NCI-H187 (cell line): ENCODE measurements at places on chromosomes 4 and X.
A peak's percentile ranks its signal among the peaks of the same experiment; 100 is the strongest.

- no peak for DNase-seq
Measured at GRCh38 chr4:106273831-106274230, 42.2 kb downstream of the TBCK start.

GRCh38 chr4:125444166-125444565 is 129.4 kb downstream of the FAT4 start:
- no peak for DNase-seq

DNA sequence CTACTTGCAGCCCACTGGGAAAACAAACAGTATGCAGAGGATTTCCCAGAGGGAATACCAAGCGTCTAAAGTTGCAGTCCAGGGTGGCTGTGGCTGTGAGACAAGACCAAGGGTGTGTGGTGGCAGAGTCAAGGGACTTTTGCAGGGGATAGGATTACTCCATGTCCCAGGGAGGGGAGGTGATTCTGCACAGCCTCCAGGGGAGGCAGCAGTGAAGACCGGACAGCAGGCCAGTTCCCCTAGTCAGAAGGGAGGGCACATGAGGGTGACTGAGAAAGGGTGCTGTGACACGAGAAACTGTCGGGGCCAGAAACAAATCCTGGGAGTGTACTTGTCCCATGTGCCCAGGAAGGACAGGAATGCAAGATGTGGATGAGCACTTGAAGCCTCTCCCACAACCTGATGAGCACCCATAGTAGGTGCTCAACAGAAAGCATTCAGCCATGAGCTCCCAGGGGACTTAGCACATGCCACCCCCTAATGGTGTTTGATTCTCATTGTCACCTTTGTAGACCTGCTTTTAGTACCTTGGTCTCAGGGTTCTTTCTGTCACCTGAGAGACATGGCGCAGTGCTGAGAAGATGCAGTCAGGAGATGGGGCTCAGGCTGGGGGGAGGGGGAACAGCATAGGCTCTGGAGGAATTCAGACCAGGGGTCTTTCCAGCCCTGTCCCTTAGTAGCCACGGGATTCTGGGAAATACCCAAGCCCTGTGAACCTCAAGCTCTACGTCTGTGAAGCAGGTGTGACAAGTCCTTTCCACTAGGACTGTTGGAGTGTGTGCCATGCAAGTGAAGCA is 18.1 kb upstream of the HSFX3 start:
- DNase-seq, result no peak

DNA sequence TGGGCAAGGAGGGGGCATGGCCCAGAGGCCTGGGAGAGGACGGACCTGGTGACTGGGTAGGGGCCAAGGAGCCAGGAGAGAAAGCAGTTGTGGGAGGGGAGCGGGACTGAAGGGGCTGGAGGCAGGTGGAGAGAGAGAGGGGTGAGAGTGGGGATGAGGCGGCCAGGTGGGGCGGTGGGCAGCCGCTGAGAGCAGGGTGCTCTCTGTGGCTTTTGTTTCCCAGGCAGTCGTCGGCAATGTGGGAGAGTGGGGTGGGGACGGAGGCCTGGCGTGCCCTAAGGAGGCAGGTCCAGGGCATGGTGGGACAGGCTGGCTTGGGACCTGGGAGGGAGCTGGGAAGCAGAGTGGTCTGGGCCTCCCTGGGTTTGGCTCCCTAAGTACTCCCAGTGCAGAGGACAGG is 3.2 kb upstream of the ATP2B3 start:
- no peak for DNase-seq

GRCh38 chr4:75343333-75343732 is 170.9 kb downstream of the RCHY1 start:
- no peak for DNase-seq

- no peak for DNase-seq
Measured at GRCh38 chr4:89161841-89162240, 50.5 kb downstream of the TIGD2 start.

- DNase-seq, result peak; percentile 65
Measured at GRCh38 chrX:103918050-103918449, 44.4 kb upstream of the TMSB15B start.

GRCh38 chrX:49059681-49060085 is 884 bp downstream of the CCDC120 start:
- DNase-seq, result no peak

DNA sequence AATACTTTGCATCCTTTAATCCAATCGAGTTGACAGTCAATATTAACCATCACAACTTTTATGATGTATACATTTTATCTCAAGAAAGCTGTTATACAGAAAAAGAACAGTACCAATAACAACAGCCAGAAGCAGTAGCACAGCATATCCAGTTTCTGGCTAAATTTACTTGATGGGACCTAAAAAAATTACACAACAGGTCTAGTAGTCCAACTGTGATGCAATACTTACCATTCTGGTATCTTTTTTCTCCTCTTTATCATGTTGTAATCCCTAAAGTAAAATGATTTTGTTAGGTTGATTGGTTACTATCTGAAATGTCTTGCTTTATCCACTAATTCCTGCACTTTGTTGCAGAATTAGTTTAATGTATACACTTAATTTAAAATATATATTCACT is 1150.6 kb downstream of the FAT4 start:
- no peak for DNase-seq

DNA sequence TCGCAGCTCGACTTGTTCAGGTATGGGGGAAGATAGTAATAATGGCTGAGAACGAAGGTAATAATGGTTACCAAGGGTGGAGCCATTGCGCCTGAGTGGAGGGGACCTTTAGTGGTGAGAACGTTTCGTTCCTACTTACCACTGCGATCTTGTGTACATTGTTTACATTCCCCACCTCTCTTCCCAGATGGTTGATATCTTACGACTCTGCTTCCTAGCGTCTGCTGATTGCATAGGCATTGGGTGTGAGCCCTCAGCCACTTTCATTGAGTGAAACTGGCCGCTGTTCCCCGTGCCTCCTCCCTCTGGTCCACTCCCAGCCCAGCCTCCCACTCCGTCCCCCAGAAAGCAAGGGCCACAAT is 850 bp downstream of the IGBP1 start:
- peak; percentile 4 for DNase-seq

DNA sequence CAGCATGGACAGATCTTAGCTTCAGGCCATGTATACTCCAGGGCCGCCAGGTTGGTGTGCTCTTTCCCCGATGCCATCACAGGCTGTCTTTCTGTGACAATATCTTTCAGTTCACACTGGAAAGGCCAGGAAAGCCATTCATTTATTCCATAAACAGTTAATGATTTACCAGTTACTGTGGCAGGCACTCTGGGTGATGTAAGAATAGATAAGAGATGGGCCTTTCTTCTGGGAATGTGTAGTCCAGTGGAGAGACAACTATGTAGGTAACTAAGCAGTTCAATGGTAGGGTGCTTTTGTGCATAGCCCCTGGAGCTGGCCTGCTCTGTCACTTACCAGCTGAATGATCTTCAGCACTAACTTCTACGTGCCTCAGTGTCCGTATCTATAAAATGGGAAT is 46.3 kb upstream of the LEF1 start:
- DNase-seq, result no peak

DNA sequence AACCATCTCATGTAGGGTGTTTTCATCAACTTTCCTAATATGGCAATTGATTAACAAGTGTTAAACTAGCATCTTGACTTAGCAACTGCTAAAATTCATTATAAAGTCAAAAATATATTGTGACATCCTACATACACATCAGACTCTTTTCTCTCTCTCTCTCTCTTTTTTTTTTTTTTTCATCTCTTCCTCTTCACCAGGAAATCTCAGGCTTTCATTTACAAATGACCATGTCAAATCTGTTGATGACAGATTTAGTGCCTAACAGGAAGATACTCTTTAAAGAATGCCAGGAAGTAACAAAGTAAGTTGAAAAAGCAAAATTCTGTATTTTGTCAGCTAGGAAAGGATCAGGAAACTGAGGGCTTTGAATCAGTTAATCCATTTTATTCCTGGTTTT is 365.5 kb downstream of the PCDH7 start:
- DNase-seq, result no peak

GRCh38 chr4:102263024-102263787 is 82.1 kb downstream of the SLC39A8 start:
- DNase-seq, result no peak

- no peak for DNase-seq
Measured at GRCh38 chr4:101155368-101155767, 192.0 kb downstream of the PPP3CA start.

DNA sequence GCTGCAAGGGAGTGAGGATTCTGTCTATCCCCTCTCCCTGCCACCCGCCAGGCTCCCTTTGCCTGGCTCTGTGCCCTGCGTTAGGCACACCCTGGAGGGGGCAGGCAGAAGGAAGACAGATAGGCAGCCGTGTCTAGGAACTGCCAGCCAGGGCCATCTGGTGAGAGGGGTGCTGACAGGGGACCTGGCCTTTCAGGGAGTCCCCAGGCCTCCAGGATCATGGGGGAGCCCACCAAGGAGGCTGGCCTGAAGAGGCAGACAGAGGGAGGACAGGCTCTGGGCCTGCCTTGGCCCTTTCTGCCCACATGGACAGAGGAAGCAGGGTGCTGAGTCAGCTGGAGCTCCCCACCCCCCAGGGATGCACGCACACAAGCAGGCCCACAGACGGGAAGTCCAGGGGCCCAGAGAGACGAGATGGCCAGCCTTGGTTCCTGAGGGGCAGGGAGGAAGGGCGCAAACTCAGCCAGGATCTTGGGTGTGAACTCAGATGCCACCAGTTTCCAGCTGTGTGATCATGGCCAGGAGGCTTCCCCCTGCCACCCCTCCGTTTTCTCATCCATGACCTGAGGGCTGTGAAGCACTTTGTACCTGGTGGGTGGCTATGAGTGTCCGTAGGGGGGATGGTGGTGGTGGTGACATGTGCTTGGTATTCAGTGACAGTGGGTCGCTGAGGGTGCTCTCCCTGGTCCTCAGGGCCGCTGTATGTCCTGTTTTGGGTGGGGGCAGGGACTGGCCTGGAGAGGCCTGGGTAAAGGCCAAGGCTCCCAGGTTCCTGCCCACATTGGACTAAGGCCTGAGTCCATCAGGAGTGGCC is 1.8 kb downstream of the SH3BP2 start:
- no peak for DNase-seq

DNA sequence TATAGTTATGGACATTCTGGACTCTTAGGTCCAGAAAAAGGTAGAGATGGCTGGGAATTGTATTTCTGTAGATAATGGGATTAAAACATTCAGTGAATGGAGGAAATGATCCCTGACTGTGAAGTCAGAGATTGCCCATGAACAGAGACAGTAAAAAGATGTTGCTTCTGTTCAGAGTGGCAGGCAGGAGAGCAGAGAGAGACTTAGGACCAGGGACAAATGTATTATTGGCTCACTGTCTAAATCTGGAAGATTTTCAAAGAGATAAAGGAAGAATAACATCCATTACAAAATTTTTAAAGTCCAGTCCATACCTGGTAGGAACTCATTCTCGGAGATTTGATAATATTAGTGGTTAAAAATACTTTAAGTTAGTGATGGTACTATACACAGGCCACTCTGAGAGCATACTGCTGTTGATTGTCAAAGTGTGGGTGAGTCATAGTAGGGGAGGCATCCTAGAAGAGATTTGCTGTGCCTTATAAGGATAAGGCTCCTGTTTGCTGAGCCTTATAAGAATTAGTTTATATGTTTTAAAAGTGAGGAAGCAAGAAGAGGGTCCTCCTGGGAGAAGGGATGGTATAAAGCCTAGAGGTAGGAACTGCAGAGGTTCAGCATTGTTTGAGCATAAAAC is 53.0 kb downstream of the JADE3 start:
- DNase-seq, result no peak

DNA sequence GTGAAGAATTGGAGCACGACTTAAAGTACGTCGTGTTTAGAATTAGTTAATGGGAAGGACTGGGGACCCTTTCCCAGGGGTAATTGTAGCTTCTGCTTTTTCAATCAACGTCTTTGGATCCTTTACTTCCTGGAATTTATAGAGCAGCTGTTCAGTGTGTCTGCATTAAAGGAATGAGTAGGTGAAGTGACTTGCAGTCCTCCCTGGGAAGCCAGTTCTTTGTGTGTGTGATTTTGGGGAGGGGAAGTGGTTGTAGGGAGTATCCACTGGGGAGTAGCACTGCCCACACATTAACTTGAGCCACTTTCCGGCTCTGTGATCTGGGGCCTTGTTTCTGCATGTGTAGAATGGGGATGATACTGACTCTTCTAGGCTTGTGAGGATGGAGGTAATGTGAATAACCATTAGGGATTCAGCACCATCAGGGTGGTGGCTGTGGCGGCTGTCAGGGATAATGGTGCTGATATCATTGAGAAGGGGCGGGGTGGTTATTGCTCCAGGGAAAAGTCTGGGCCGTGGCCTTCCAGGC is 54.7 kb downstream of the TMEM131L start:
- no peak for DNase-seq

DNA sequence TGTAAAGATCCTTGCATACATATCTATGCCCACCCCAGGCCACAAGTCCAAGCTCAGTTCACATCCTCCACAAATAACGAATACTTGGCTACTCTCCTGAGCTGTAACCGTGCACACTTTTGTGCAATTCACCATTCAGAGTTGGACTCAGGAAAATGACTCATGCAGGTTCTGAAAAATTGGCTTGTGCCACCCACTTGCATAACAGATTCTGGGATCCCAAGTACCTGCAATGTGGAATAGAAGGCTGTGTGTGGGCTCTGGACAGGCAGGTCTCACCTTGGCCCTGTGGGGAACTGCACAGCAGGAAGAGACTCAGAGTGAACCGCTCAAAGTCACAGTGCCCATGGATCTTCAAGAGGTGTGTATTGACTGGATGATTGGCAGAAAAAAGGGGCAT is 502.7 kb downstream of the PACRGL start:
- DNase-seq, result no peak

DNA sequence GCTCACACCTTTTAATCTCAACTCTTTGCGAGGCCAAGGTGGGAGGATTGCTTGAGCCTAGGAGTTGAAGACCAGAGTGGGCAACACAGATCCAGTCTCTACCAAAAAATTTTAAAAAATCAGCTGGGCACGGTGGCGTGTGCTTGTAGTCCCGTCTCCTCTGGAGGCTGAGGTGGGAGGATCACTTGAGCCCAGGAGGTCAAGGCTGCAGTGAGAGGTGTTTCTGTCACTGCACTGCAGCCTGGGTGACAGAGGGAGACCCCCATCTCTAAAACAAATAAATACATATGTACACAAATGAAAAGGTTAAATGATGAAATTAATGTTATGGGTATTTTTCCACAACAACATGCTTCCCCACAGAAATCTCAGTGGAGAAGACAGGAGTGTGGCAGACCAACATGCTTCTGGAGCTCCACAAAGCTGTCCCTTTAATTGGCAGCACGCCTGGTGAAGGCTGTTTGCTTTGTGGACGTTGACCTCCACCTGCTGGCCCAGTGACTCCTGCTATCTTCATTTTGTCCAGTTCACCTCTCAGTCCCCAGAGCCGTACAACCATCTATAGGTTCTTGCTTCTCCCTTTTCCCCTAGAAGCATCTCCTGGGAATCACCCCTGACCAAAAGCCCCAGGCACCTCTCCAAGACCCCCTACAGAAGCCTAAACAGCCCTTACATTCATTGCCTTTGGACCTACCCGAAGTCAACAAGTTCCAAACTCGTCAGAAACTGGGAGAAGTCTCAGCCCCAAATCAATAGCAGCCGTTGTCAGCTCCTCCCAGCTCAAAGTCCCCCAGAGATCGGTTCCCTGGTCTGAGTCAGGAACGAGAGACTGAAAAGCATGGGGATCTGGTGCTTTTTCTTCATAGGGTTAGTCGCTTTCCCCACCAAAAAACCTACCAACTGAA is 36.4 kb upstream of the CD99 start:
- DNase-seq, result no peak
